T-cell (primary cell): ENCODE measurements at places on chromosomes 2 and 18.

GRCh38 chr2:237861875-237862527, 2.6 kb downstream of the RAMP1 start:
- DNase-seq: no peak

DNA sequence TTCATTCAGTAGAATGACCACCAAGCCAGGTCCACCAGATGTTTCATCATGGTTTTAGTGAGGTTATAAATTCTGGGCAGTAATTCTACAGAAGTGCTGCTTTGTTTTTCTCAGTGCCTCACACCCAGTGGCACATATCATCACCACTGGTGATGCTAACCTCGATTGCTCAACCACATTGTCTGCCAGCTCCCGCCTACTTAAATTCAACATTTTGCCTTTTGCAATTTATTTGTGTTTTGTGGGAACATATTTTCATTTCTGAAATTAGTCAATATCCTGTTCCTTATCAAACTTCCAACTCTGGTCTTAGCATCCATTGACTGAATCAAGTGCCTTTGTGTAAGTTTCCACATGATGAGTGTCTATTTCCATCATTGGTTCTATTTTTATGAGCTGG, 62.3 kb upstream of the TMEM178A start:
- no peak for DNase-seq

GRCh38 chr2:171952276-171952675, 30.0 kb downstream of the HAT1 start:
- DNase-seq: no peak

- no peak for DNase-seq
Observed at GRCh38 chr2:70596293-70596692, 42.7 kb upstream of the TGFA start.

GRCh38 chr2:85536479-85536878, 2.5 kb upstream of the MAT2A start:
- no peak for DNase-seq

DNA sequence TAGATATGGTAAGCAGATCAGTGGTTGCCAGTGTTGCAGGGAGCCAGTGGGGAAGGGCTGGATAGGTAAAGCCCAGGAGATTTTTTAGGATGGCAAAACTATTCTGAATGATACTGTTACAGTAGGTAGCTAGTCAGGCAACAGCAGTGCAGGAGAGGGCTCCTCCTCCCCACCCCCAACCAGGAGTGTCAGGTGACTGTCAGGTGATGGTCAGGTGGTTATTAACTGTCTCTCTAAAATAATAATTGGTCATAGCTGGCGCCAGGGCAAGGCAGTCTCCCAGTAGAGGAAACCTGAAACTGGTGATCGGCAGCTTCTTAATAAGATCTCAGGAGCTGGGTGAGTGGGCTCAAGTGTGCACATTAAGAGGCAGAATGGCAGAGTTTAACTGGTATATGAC, 201.6 kb upstream of the PARD3B start:
- no peak for DNase-seq

GRCh38 chr2:8006181-8006580, 675.7 kb upstream of the ID2 start:
- DNase-seq: no peak

DNA sequence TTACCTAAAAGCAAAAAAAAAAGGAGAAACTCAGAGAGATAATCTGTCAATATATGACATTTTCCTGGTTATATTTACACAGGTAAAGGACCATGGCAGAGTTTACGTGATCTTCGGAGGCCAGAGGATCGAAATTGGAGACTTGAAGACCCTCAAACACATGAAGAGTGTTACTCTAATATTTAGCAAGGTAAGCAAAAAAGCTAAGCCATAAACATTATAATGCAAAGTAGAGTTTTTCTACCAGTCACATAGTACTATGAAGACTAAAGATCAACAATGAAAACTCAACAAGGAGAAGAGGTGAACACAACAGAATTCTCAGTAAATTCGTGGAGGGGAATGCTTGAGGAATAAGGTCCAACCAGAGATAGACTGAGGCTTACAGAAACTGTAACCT, 78.5 kb downstream of the L3MBTL4 start:
- DNase-seq: no peak

- no peak for DNase-seq
Observed at GRCh38 chr2:33531549-33532059, 55.2 kb downstream of the RASGRP3 start.

DNA sequence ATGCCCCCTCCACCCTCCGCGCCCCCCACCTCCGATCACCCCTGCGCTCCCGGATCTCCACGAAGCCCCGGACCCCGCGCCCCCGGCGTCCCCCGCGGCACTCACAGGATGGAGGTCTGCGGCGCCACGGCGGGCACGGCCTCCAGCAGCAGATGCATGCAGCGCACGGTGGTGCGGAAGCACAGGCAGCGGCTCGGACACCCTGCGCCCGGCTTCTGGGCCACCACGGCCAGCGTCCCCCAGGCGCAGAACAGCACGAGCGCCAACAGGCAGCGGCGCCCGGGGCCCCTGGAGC, 217 bp downstream of the PXDN start:
- no peak for DNase-seq

- DNase-seq: no peak
Observed at GRCh38 chr2:120929829-120930228, 194.2 kb downstream of the GLI2 start.

DNA sequence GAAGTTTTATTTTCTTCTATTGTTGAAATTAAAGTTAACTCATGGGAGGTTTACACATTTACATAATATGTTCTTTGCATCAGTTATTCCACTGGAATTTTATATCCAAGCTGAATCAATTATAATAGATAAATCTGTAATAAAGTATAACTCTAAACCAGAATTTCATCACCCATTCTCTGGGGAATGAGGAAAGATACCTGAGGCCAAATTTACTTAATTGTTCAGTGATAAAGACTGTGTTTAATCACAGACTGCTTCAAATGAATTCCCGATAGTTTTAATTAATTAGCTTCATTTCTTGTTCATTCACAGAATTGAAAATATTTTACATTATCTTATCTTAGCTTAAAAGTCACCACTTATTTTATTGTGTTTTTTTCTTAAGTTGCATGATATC, 562.5 kb downstream of the ERBB4 start:
- no peak for DNase-seq

DNA sequence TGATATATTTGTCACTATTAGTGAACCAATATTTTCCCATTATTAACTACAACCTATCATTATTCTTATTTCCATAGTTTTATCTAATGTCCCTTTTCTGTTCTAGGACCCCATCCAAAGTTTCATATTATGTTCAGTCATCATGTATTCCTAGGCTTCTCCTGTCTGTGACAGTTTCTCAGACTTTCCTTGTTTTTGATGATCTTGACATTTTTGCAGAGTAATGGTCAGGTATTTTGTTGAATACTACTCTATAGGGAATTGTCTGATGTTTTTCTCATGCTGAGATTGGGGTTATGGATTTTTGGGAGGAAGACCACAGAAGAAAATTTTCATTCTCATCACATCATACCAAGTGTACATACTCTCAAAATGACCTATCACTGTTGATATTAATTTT, 684.6 kb downstream of the PLCL1 start:
- no peak for DNase-seq

DNA sequence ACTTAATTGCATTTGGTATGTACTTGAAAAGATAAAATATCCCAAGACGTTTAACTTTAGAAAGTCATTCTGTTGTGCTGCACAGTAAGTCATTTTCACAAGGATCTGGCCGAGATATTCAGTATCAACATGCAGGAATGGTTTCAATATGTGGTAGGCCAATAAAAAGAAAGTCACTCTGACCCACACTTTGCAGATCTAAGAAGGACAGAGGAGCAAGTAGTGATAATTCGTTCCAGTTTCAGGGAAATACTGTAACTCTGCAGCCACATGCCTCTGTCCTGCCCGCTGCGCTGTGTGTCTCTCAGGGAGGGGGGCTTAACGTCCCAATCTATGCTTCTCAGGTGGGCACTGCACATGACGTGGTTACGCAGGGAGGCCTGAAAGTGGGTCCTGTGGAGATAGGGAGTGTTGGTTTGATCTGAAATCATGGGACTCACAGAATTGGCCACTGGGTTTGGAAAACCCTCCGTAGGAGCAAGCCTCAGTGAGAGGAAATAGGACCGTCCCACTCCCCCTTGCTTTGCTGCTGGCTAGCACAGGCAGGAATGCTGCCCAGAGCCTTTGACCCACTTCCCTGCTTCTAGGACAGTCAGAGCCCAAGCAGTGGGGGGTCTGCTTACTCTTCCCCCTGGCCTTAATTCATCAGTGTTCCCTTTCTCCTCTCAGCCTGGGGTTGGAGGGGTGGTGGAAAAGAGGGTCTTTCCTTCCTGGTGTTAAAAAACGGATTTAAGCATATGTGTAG, 314.7 kb upstream of the SPRED2 start:
- DNase-seq: no peak

GRCh38 chr2:34349527-34349926, 750.4 kb upstream of the FAM98A start:
- no peak for DNase-seq

DNA sequence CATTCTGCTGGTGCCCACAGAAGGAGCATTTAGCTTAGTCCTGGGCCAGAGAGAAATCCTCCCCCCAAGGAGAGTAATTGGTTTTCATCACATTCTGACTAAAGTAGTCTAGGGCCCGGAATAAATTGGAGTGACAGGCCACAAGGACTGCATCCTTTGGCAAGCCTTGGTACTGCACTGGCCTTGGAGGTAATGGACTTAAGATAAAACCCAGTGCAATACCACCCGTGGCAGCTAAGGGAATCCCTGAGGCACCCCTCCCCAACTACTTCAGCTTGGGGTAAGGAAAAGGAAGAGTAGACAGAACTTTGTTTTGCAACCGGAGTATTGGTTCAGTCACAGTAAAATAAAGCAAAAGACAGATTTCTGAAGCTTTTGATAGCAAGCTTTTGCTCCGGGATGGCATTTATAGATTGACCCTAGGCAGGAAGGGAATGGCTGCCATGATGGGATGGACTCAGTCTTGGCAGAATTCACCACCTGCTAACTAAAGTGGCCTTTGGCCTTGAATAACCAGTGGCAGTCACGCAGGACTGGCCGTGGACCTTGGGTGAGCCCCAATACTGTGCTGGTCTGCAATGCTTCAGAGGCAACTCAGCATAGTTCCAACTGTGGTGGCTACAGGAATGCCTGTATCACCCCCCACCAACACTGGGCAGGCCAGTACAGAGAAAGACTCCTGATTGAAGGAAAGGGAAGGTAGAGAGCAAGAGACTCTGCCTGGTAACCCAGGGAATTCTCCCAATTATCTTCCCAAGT, 14.1 kb downstream of the ORC4 start:
- no peak for DNase-seq

GRCh38 chr18:45012286-45012685, 331.6 kb downstream of the SETBP1 start:
- DNase-seq: no peak

- DNase-seq: no peak
Observed at GRCh38 chr2:95062242-95063085, 37.0 kb downstream of the MAL start.

GRCh38 chr2:58427572-58428095, 186.5 kb upstream of the FANCL start:
- no peak for DNase-seq

- no peak for DNase-seq
Observed at GRCh38 chr2:230356084-230356483, 29.1 kb downstream of the SP140L start.

DNA sequence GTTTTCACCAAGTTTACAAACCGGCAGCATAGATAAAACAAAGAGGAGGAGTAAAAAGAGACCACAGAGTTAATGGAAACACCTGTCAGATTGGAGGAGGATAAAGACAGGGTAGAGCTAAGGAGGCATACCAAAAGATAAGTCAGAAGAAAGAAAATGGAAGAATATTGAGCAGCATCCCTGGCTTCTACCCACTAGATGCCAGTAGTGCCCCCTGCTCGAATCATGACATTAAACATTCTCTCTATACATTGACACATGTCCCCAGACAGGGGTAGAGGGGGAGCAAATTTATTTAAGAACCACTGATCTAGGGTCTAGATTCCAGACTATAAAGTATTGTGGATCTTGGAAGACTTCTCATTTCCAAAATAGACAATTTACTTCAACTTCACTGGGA, 159.8 kb upstream of the ETAA1 start:
- no peak for DNase-seq

DNA sequence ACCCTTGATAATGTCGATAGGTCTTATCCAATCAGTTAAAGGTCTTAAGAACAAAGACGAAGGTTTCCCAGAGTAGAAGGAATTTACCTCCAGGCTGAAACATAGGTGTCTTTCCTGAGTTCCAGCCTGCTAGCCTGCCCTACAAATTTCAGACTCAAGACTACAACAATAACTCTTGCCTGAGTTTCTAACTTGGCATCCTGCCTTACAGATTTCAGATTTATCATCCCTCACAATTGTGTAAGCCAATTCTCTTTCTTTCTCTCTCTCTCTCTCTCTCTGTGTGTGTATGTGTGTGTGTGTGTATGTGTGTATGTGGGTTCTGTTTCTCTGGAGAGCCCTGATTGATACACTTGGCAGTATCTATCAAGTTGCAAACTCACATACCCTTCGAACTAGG, 37.2 kb upstream of the B4GALT6 start:
- DNase-seq: no peak

GRCh38 chr2:112622528-112622849, 23.2 kb upstream of the SLC20A1 start:
- DNase-seq: no peak

- no peak for DNase-seq
Observed at GRCh38 chr2:61535449-61535848, 2.7 kb downstream of the XPO1 start.

GRCh38 chr2:15991231-15991630, 50.9 kb downstream of the MYCN start:
- DNase-seq: no peak

DNA sequence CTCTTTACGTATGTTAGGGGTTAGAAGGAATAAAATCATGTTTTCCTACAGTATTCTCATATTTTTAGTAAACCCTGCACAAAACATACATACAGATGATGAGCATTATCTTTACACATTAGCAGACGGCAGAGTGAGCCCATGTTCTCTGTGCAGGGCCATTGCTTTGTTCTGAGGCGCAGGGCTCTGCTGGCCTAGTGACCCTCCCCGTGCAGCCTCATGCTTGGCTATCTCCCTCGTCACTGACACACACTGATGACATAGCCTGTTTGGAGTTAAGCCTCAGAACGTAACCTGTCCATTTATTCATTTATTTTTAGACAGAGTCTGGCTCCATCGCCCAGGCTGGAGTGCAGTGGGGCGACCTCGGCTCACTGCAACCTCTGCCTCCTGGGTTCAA, 115.9 kb upstream of the FOSL2 start:
- no peak for DNase-seq

- DNase-seq: no peak
Observed at GRCh38 chr2:82730811-82731210, 1728.3 kb downstream of the SUCLG1 start.

DNA sequence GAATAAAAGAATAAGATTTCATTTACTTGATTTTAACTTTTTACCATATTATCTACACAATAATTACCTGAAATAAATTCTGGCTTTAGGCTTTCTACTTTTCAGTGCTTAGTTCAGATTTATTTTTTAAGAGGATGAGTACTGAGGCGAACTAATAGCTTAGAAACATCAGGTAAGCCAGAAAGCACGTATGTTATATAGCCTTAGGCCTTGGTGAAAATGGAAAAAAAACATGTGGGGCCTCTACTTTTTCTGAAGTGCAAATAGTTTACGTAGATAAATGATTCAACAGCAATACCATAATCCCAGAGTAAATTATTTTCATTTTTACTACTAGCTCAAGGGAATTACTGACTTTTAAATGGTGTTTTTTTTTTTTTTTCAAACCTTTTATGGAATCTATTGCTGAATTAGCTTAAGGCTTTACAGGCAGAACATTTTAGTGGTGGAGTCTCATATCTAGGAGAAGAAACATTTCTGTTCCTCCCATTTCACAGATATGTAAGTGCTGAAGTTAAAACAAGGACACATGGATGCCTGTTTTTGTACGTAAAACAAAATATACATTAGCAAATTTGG, 6.2 kb downstream of the CPS1 start:
- no peak for DNase-seq
